ENCODE measurements at places on chromosomes 13 and 19.
A peak's percentile ranks its signal among the peaks of the same experiment; 100 is the strongest.

- no peak for DNase-seq
These were observed 388.2 kb downstream of the GPC6 start for GRCh38 chr13:93614776-93615175.

DNA sequence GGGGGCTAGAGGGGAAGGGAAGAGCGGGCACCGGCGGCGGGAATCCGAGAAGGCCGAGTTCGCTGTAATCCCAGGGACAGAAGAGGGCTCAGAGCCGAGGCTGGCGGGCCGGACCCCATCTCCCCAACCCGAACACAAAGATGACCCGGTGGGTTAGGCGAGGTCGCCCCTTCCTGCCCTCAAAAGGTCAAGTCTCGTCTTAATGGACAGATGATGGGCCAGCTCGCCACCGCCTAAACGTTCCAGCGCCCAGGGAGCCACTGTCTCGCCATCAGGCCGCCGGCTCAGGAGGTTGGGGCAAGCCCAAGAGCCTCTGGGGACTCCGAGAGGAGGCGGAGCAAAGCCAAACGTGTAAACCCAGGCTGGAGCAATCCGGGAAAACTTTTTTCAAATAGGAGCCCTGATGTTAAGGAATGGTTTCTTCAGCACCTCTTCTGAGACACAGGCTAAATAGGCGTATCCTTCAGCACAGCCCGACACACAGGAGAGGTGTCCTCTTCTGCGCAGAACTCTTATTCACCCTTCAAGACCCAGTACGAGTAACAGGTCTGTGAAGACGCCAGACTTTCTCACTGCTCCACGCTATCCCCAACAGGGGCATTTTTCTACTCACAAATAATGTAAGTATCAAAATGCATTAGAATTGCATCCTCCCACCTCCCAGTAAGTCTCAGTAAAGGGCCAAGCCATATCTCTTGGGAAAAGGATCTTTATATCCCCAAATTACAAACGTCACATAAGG lies 6.3 kb upstream of the POU4F1 start:
- DNase-seq = no peak

- DNase-seq = no peak
These were observed 124.1 kb downstream of the DPF1 start for GRCh38 chr19:38099966-38100365.

DNA sequence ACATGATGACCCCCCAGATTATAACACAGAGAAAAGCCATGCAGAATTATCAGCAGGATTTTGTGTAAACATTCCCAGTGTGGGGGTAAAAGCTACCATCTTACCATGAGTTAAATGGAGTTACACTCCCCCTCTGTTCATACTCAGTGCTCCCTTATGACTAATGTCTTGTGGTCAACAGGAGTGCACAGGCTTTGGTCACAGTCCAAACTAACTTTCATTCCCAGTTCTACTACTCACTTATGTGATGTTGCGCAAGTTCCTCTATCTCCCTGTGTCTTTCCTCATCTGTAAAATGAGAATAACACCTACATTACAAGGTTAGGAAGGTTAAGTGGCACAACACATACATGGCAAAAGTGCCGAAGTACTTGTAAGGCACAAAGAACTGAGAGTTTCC lies 277.9 kb downstream of the RBM26 start:
- DNase-seq = peak; percentile 6

- no peak for DNase-seq
These were observed at the start of gene VAV1 for GRCh38 chr19:6772028-6772865. Gene VAV1, plus strand, starts transcription at chr19:6772708. Its CDS starts 100 bp downstream, at chr19:6772808.

DNA sequence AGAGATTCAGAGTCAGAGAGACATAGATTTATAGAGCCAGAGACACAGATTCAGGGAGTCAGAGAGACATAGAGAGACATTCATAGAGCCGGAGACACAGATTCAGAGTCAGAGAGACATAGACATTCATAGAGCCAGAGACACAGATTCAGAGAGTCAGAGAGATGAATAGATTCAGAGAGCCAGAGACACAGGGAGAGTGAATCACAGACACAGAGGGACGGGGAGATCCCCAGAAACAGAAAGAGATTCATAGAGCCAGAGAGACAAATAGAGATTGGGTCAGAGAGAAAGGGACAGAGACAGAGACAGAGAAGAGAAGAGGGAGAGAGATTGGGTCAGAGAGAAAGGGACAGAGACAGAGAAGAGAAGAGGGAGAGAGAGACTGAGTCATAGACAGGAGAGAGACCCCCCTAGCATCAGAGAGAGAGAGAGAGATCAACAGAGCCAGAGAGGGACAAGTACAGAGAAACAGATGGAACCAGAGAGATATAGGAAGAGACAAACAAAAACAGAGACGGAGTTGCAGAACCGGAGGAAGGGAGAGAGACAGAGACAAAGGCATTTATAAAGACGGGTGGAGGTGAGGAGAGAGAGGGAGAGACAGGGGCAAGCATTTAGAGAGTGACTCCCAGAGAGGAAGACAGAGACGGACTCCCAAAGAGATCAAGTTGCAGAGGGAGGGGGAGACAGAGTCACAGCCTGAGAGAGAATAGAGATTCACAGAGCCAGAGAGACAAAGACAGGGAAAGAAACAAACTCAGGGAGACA lies 1.1 kb upstream of the PRKCG start:
- DNase-seq = no peak

DNA sequence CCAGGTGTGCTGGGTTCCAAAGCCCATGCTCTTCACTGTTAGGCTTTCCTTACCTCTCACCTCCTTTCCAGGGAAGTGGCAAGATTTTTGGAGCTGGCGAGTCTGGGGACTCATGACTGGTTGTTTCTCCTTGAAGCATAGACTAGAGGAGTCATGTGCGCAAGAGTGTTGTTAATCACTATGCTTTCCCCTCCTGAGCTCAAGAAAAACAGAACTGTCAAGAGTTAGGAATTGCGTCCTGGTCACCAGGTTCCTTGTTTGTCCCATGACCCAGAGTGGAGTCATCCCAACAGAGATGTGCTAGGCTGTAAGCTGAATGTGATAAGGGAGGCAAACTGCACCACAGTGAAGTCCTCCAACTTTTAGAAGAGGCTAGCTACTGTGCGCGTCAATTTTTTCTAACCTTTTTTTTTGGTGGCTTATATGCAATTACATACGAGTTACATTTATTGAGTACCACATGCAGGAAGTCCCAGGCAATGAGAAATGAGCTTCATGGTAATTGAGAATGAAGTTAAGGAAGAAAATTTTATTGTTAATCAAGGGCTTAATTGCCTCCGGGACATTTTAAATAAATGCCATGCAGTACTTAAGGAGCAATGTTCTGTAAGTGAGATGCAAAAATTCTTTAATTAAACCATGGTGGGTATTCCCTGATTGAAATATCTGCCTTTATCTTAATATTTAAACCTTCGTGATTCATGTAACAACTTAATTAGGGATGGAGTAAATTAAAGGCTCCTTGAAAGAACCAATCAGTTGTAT lies 233.9 kb downstream of the ZIC5 start:
- DNase-seq = no peak

- DNase-seq = no peak
These were observed 595 bp downstream of the XAB2 start for GRCh38 chr19:7628589-7629311.

GRCh38 chr13:21517576-21517975 lies 58.5 kb upstream of the ZDHHC20 start:
- no peak for DNase-seq

GRCh38 chr13:38180126-38180525 lies 169.5 kb upstream of the UFM1 start:
- peak; percentile 49 for DNase-seq

GRCh38 chr19:39816287-39817048 lies 17.5 kb downstream of the DYRK1B start:
- DNase-seq = no peak

GRCh38 chr19:48724796-48725753 lies 5.5 kb upstream of the MAMSTR start:
- peak; percentile 87 for DNase-seq

DNA sequence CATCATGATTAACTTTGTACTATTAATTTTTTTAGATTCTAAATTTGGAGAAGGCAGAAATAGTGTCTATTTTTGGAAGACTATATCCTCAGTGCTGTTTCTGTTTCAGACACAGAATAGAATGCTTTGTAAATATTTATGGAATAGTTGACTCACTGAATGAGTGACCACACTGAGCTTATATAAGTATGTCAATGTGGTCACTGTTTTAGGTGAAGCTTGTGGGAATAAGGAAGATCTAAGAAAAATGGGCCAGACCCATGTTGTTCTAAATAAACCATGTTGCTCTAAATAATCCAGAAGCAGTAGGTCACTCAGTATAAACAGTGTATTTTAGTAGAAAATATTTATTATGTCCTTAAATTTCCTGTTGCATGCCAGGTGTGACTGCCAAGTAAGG lies 45.5 kb upstream of the DACH1 start:
- DNase-seq = no peak

GRCh38 chr19:16380314-16380695 lies 55.7 kb downstream of the KLF2 start:
- DNase-seq = no peak

DNA sequence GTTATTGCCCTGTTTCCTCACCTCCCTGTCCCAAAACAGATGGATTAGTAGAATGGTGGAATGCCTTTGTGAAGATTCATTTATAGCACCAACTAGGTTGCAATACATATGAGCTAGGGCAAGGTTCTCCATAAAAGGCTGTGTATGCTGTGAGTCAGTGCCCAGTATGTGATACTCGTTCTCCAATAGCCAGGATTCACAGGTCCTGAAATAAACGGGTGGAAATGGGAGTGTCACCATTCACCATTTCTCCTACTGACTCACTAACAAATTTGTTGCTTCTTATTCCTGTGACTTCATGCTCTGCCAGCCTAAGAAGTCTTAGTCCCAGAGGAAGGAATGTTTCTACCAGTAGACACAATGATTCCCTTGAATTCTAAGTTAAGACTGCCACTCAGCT lies 1745.4 kb downstream of the SLITRK1 start:
- no peak for DNase-seq

DNA sequence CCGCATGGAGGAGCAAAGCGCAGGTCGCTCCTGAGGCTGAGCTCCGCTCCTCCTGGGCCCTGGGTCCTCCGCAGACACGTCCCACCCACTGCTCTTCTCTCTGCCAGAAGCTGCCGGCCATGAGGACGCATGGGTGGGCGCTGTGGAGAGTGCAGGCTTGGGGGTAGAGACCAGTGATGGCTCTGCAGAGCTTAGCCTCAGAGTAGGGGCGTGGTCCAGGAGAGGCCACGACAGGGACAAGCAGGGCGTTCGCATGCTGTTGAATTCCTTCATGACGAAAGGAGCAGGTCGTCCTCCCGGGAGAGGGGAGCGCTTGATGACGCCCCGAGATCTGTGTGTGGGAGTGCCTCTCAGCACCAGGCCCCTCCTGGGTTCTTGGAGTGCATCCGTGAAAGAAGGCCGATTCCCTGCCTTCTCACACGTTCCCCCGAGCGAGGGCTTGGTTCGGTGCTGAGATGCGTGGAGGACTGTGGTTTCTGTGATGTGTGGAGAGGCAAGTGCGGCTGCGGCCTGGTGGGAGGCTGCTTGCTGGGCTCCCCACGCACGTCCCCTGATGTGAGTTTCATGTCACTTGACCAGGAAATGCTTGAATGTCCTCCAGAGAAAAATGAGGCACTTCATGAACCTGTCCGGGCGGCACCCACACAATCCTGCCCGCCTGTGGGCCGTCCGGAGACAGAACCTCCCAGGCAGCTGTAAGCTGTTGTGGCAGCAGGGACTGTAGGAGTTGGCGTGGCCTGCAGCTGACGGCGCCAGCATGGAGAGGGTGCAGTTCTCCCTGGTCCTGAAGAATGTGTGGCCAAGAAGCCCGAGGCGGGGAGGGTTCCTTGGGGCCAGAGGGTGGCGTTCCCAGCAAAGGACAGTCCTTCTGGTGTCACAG lies 4.5 kb downstream of the SF3A2 start:
- no peak for DNase-seq

DNA sequence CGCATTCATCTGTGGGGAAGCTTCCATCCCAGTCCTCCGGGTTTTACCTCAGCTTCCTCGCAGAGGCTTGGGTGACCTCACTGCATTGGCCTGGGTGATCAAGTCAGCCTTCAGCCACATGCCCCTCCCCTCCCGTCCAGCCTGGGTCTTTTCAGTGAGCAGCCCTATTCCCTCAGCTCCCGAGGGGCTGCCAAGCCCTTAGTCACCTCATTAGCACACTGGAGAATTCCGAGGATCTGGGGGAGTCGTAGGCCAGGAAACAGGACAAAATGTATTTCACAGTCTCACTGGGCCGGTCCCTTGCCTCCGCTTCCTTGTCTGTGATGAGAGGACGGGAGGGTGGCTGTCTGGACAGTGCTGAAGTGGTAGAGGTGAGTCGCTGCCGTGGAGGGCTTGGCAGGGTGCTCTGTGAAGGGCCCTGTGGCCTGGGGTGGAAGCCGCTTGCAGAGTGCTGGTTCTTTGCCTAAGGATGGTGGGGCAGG lies 19.9 kb downstream of the KDM4B start:
- peak; percentile 29 for DNase-seq

DNA sequence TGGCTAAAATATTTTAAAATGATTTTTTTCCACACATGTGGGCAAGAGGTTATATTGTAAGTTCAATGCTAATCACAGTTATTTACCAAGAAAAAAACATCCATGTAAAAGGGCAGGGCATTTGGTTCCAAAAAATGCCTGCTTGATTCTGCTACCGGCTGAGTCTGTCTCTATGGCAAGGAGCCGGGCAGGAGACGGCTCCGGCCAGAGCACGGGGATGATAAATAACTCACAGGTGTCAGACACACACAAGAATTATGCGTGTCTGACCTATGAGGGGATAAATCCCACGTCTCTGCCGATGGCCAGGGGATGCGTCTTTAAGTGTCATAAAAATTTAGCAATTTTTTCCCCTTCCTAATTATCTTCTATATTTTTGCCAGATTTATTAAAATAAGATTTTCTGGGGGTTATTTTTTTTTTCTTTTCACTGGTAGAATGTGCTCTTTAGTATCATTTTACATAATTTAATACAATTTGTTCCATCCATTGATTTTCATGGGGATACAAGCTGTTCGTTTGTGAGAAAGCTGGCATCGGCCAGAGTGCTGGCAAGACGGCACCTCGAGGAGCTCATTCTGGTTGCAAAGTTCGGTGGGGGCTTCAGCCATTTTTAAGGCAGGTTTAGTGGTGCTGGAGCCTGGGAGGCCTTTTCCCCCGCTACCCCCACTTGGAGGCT lies 253.9 kb downstream of the ZNF536 start:
- DNase-seq = no peak

DNA sequence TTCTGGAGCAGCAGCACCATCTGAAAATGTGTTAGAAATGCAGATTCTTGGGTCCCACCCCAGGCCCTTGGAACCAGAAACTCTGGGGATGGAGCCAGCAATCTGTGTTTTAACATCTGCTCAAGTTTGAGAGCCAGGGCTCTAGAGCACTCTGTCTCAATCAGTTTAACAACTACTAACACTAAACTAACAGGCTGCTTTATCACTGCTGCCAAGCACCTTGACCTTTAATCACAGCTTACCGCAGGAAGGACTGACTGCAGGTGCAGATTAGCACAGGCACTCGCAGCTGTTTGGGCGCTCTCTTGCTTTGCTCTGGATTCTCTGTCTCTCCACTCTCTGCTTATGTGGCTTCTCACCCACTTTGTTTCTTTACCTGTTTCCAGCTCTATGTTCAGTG lies 163.5 kb downstream of the MTUS2 start:
- no peak for DNase-seq

- DNase-seq = no peak
These were observed 26.1 kb upstream of the OR1M1 start for GRCh38 chr19:9060564-9061340.

Data from fibroblast of skin of left biceps (primary cell).